Posterior cingulate gyrus (tissue), 11 donors: ENCODE measurements at places on chromosomes 3 and 15.

GRCh38 chr3:126100269-126100633 is 16.3 kb upstream of the SLC41A3 start:
- DNase-seq, result no peak

DNA sequence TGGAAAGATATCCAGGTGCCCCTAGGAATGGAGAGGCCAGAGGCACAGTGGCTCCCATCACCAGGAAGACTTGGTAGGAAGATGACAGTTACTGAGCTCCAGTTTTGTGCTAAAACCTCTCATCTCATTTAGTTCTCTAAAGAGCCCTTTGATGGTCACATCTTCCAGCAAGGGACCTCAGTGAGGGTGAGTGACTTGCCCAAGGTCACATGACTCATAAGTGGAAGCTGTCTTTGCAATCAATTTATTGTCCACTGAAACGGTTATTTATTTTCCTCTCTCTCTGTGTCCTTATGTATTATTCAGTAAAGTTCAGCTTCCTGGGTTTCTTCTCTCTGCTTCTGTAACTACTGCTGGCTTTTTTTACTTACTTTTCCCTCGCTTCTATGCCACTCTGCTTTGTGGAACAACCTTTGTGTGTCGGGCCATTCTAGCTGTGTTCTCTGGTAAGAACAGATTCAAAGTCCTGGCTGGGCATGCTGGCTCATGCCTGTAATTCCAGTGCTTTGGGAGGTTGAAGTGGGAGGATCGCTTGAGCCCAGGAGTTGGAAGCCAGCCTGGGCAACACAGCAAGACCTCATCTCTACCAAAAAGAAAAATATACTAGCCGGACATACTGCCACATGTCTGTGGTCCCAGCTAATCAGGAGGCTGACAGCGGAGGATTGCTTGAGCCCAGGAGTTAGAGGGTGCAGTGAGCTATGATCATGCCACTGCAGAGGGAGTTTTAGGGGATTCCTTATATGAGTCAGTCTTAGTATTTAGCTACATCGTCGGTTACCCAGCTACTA is 55.9 kb downstream of the PDIA5 start:
- no peak for DNase-seq

- no peak for DNase-seq
Measured at GRCh38 chr3:116263842-116264545, 181.3 kb downstream of the LSAMP start.

GRCh38 chr15:64229129-64229724 is 66.4 kb upstream of the PPIB start:
- DNase-seq, result no peak

DNA sequence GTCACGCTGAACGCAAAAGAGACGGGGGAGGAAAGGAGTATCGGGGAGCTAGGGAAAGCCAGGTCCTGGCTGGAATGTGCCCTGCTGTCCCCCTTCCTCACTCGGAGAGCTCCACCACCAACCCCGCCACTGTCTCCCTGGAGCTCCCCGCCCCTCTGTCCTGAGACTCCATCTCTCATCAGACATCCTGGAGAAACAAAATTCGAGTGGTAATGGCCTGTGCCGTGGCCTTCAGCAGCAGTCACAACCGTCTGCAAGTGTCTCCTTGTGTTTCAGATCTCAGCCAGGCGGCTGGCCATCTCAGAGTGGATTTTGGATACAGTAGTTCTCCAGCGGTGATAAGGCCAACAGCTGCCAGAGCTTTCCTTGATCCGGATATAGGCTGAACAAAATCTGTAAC is 76.9 kb downstream of the OCA2 start:
- DNase-seq, result no peak
